ENCODE measurements at places on chromosomes 6 and 20.
A peak's percentile ranks its signal among the peaks of the same experiment; 100 is the strongest.

DNA sequence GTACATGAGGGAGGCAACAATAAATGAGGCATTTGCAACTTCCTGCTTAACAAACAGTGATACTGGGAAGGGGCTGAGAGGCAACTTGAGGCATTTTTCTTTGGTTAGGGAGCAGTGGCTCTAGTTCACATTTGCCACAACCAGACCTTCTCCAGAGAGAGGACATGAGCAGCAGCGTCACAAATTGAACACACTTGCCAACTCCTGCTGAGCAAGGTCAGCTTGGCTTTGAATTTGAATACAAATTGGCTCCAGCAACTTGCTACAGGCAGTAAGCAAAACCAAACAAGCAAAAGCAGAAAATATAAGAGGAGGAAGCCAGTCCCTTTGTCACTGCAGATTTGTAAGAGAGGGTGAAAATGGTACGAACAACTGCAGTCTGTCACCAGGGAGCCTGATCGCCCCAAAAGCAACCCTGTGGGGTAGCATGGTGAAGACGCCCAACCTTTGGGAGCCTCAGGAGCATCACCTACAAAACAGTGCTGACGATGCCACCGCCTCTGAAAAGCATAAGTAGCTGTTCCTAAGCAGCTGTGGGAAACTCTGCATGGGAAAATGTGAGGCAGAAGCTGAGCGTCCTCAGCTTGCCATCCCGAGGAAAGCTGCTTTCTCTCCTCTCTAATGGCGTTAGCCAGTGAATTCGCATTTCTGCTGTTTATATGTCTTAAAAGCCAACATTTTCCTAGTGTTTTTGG is 378.7 kb downstream of the RNGTT start:
- no peak for DNase-seq

DNA sequence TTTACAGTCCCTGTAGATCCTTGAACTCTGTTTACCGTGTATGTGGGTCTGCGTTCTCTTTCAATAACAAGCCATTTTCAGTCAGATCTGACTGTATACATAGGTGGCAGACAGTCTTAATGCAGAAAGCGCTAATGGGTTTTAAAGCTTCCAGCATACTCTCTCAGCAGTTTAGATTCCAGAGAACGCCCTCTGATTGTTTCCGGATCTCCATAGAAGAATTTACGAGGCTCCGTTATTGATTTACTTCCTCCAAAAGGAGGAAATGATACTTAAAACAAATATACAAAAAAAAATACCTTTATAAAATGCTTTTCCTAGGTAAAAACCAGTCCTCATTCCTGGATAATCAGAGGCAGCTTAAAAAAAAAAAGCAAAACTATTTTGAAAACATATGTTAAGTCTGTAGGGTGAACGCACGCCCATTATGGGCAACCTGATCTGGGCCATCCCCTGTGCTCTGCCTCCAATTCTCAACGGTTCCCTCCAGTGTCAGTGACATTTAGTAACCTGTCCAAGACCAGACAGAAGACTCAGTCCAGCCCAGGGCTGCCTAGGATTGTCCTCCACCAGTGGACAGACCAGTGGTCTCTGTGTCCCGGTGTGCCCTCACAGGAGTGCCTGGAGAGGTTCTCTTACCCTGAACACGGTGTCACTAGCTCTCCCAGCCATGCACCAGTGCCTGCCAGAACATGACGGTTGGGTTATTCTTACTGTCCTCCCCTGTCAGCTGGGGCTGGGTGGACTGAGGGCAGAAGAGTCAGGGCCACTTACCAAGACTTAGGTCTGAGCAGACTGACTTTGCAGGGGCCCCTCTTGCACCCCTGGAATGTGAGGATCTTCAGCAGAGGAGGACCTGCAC is 217.3 kb downstream of the ARID1B start:
- DNase-seq = no peak

- no peak for DNase-seq
Observed at GRCh38 chr6:10424040-10424439, 9.2 kb upstream of the TFAP2A start.

GRCh38 chr6:170532867-170533488 is 20.1 kb downstream of the PSMB1 start:
- no peak for DNase-seq

- DNase-seq = no peak
Observed at GRCh38 chr20:1818895-1819294, 76.3 kb upstream of the SIRPA start.

DNA sequence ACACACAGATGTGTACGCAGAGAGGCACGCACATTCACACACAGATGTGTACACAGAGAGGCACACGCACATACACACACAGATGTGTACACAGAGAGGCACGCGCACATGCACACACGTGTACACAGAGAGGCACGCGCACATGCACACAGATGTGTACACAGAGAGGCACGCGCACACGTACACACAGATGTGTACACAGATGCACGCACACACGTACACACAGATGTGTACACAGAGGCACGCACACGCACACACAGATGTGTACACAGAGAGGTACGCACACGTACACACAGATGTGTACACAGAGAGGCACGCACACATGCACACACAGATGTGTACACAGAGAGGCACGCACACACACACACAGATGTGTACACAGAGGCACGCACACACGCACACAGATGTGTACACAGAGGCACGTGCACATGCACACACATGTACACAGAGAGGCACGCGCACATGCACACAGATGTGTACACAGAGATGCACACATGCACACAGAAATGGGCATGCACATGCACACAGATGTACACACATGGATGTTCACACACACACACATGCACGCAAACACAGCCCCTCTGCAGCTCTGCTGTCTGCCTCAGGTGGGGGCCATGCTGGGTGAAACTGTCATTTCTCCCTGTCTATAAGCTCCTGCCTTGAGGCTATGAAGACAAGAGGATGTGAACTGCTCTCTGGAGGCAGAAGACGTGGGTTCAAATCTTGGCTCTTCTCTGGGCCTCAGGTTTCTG is 14.3 kb upstream of the MYT1 start:
- no peak for DNase-seq

DNA sequence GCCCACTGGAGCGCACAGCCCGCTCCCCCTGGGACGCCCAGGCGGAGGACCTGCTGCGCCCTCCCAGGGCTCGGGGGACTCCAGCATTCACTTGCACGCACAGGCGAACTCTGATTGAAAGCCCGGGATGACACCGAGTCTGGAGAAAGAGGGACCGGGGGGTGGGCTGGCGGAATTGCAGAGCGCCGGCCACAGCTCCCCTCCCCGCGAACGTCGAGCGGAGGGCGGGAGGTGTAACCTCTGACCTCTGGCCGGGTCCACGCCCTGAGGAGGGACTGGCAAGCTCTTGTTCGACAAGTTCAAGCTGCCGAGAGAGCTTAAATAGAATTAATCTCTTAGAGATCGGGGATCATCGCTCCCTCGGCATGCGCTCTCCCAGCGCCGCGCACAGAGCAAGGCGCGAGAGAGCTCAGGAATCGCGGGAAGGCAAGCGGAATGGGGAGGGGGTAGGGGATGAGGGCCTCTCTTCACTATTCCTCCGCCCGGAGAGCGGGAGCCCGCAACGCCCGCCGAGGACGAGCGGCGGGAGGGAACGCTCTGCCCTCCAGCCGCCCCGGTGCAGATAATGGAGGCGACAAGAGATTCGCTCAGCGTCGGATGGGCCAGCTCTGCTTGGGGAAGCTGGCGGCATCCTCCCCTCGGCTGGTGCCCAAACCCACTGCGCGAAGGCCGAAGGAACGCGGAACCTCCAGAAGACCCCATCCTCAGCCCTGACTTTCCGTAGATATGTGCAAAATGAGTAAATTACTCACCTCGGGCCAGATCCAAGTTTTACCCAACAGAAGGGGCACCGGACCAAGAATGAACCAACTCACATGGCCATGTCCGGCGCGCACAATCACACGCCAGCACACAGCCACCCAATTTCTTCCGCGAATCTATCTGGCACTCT is 761 bp upstream of the NR2E1 start:
- DNase-seq = no peak

DNA sequence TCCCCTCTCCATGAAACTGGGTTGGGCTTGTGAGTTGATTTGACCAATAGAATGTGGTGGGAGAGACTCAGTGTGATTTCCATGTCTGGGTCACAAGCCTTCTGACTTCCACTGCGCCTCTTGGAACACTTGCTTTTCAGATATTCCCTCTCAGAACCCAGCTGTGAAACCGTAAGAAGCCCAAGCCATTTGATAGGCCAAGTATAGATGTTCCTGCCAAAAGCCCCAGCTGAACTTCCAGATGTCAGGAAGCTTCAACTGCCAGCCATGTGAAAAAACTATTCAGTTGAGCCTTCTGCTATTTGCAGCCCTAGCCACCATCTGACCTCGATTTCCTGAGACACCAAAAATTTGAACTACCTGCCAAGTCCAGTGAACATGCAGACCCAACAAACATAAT is 387.8 kb upstream of the GJE1 start:
- DNase-seq = no peak

- DNase-seq = no peak
Observed at GRCh38 chr6:157496534-157497095, 115.6 kb downstream of the ZDHHC14 start.

GRCh38 chr20:60589623-60590022 is 631.4 kb downstream of the CDH26 start:
- DNase-seq = peak; percentile 52

GRCh38 chr6:20711518-20711917 is 177.3 kb downstream of the CDKAL1 start:
- DNase-seq = no peak

GRCh38 chr20:49444553-49444990 is 37.9 kb downstream of the KCNB1 start:
- no peak for DNase-seq

- DNase-seq = no peak
Observed at GRCh38 chr6:163355426-163355991, 59.0 kb upstream of the QKI start.

DNA sequence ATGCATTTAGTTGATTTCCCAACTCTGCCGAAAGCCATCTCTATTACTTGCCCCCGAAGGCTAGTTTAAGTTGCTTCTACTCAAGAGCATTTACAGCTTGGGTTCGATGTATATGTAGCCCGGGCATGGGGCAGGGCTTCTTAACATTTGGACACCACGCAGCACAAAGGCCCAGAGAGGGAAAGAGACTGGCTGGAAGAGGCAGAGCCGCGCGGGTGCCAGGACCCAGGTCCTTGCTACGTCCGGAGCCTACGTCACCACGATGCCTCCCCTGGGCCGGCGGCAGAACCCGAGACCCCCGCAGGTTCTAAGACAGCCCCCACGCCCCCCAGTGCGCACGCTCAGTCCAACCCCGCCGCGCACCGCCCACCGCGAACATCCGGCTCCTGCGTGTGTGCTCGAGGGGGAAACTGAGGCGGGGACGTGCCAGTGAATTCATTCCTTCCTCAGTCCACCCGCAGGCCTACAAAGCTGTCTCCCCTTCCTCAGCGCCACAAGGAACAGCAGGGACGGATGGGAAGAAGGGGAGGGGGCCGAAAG is 367 bp upstream of the PCIF1 start:
- peak; percentile 77 for DNase-seq

DNA sequence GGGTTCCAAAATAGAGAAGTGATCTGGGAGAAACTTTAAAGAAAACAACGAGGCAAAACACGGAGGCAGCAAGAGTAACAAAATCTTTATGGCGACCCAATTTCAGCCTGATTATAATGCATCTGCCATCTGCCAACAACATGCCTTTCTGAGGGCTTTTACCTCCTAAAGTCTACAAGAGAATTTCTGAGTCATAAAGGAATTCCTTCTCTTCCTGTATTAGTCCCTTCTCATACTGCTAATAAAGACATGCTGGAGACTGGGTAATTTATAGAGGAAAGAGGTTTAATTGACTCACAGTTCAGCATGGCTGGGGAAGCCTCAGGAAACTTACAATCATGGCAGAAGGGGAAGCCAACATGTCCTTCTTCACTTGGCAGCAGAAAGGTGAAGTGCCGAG is 226.6 kb downstream of the HACE1 start:
- DNase-seq = no peak

GRCh38 chr6:106925948-106926347 is 48.6 kb downstream of the CD24 start:
- DNase-seq = no peak

DNA sequence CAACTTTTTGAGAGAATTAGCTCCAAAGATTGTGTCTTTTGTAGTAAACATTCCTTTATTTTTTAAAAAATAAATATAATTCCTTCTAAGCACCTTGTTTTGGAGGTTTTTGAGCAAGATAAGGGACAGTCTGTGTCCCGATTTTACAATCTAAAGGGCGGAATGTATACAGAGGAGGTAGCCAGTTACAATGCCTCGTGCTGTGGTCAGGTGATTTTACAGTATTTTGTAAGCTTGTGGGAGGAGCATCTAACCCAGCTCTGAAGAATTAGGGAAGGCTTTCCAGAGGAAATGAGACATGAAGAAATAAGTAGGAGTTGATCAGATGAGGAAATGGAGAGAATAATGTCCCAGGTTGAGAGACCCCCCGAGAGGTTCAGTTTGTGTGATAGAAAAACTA is 1.3 kb downstream of the HINT3 start:
- DNase-seq = peak; percentile 67

DNA sequence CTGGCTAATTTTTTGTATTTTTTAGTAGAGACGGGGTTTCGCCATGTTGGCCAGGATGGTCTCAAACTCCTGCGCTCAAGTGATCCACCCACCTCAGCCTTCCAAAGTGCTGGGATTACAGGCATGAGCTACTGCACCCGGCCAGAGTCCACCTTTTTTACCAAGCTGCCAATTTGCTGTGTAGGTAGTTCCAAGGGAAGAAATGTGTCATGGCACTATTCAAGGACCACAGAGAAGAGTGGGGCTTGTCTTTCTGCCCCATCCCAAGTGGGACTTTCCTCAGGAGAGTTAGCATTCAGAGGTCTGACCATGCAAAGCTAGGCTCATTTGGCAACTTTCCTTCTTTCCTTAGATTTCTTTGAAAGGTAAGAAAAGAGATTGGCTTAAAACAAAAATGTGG is 111.9 kb upstream of the TRAF3IP2 start:
- no peak for DNase-seq

GRCh38 chr6:106792536-106793236 is 163.3 kb downstream of the QRSL1 start:
- DNase-seq = no peak

DNA sequence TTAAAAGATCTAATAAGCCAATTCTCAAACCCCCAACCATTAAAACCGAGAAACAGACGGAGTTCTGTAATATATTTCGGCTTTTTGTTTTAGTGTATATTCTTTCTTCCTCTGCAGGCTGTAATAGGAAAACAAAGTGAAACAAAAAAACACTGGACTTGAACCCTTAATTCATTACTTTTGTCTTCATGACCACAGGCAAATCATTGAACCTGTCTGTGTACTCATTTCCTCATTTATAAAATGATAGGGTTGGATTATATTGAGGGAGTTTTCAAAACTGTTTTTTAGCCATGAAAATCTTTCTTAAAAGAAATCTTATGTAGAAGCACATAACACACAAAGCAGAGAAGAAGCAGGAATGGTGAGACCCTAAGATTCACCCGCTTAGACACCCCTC is 278.8 kb downstream of the CD83 start:
- DNase-seq = no peak

All from RKO (cell line).